ENCODE measurements at places on chromosomes 12 and 14.

DNA sequence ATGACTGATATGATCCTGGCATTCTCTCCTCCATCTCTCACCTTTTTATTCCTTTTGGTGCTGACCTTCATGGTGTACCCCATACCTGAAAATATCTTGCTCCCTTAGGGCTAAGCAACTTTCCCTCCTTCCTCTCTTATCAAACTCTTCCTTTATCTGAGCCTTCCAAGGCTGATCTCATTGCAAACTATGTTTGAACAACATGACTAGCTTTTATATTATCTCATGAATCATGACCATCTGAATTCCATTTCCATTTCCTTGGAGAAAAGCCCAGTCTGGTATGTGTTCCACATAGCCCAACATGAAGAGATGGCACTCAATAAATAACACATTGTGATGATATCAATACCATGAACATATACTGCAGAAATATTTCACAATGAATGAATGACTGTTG is 111.6 kb downstream of the TSPAN8 start:
- no peak for DNase-seq

DNA sequence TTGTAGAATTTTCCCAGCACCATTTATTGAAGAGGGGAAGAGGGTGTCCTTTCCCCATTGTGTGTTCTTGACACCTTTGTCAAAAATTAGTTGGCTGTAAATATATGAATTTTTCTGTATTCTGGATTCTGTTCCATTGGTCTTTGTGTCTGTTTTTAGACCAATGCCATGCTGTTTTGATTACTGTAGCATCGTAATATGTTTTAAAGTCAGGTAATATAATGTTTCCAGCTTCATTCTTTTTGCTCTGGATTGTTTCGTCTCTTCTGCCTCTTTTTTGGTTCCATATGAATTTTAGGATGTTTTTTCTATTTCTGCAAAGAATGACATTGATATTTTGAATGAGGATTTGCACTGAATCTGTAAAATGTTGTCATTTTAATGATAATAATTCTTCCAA is 331.9 kb upstream of the RGS6 start:
- no peak for DNase-seq

DNA sequence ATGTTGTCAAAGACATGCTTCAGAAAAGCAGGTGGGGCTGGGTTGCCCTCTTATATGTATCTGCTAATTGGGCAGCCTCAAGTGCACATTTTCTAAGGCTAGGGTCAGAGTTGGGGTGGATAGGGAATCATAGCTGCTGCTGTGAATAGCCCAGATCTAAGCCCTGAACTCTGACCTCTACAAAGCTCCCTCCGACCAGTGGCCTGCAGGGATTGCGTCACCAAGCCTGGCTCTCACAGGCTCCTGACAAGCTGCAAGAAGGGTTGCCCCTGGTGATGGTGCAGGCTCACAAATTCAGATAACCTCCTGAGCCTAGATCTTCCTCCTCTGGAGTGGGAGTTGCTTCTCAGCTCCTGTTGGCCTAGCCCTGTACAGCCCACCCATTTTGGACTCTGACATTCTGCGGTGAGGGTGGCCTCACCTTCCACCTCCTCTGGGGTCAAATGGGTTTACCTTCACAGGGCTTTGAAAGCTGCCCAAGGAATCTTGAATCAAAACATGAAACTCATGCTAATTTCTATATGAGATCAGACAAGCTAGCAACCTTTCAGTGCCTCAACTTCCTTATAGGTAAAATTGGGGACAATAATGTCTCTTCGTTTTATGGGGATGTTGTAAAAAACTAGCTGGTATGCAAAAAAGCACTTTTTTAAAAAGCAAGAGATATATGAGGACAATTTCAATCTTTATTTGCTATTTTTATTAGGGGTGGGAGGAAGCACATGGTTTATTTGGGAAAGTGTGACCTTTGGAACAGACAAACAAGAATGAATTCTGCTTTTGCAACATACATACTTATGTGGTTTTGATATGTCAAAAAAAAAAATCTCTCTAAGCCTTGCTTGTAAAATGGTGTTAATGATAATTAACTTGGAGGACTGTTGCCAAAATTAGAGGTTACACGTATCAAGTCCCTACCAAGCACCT is 4.9 kb upstream of the SUSD6 start:
- no peak for DNase-seq

DNA sequence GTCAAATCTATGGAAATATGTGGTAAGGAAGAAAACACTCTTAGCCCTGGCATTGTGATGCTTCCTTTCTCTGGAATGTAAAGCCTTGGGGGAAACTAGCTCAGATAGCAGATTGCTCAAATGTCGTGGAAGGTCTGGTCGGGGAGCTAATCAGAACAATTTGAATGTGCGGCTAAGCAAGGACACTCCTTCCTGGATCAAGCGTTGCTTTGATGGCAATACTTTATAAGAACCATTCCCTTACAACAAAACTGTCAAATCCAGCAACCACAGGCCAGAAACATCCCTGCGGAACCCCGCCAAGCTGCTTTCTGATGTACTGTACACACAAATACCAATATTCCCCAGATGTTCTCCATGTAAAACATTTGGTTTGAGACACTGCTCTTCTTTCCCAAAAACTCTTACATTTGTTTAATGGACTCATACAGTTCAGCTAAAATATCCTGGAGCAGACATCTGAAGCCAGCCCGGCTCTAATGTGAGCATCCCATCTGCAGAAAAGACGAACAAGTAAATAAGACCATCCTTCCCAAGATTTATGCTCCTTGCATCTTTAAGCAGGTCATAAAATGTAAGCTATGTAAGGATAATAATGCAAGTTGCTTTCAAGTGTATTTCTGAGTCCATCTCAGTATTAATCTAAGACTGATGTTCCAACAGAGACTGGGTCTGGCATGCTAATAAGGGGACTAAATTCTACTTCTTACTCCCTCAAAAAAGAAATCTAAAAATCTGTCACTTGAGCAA is 20.2 kb downstream of the NUAK1 start:
- DNase-seq, result no peak

GRCh38 chr12:11085419-11085818 is 6.7 kb downstream of the TAS2R43 start:
- DNase-seq, result no peak

DNA sequence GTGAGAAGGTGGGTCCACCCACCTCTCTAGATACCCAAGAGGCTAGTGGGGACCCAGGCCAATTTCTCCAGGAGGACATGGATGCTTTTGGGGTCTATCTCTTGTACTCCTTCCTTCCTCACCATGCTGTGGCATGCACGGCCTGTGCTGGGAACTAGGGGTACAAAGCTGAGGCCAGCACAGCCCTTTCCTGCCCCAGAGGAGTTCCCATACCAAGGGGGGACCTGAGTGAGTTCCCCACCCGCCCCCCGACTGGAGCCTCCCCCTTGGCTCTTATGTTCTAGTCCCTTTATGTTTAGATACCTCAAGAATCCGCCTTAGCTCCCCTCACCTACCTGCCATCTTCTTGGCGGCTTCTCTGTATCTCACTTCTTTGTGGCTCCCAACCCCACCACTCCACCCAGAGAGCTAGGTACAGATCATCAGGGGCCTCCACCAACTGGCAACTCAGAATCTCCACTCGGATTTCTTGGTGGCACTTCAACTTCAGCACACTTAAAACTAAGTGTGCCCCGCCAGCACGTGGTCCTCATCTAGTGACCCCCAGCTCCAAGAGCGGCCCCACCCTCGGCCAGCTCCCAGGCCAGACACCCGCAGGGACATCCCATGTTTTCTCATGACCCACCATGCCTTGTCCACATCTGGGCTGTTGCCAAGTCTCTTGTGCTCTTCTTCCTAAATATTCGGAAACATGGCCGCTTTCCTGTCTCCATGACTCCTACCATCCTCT is 115.2 kb upstream of the RTL1 start:
- DNase-seq, result no peak

DNA sequence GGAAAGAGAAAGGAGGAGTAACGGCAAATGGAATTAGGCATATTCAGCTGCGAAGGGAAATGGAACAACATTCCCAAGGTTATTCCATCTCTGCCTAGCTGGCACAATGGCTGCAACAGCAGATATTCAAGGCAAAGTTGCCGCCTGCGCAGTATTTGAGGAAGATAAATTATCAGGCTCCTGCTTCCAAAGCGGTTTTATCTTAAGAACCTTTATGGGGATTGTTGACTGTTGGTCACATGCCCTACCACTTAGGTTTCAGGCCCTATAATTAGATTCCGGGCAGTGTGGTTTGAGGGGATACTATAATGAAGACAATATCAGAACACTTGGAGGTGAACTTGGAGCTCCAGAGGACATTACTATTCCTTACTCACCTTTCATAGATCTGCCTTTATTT is 99.7 kb downstream of the FGD4 start:
- DNase-seq, result no peak

DNA sequence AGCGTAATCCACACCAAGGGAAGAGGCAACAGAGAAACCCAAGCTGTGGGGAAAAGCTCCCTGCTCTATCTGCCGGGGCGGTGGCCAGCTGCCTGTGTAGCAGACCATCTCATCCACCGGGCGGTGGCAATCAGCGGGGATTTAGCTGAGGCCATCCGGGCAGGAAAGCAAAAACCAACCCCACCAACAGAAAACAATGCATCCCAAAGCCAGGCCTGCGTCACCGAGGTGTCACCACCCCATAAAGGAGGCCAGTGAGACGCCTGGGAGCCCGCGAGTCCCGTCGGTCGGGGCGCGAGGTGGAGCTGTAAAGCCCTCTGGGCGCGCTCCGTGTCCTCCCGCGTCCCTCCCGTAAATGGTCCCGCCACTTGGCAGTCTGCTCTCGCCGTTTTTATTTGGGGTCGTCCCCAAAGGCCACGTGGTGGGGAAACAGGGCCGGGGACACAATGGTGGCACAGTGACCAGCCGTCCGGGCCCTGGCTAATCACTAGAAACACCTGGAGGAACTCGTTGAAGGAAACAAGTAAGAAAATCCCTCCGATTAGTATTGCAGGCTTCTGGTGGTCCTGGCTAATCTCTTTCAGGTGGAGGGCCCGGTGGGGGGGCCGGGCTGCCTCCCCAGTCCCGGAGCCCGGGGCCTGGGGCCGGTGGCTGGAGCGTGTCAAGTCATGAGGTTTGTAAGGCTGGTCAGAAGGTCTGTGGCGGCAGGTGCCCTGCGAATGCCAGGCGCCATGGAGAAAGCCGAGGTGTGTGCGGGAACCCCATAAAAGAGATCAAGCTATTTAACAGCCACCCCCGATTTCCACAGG is 94.7 kb upstream of the GSC start:
- no peak for DNase-seq

DNA sequence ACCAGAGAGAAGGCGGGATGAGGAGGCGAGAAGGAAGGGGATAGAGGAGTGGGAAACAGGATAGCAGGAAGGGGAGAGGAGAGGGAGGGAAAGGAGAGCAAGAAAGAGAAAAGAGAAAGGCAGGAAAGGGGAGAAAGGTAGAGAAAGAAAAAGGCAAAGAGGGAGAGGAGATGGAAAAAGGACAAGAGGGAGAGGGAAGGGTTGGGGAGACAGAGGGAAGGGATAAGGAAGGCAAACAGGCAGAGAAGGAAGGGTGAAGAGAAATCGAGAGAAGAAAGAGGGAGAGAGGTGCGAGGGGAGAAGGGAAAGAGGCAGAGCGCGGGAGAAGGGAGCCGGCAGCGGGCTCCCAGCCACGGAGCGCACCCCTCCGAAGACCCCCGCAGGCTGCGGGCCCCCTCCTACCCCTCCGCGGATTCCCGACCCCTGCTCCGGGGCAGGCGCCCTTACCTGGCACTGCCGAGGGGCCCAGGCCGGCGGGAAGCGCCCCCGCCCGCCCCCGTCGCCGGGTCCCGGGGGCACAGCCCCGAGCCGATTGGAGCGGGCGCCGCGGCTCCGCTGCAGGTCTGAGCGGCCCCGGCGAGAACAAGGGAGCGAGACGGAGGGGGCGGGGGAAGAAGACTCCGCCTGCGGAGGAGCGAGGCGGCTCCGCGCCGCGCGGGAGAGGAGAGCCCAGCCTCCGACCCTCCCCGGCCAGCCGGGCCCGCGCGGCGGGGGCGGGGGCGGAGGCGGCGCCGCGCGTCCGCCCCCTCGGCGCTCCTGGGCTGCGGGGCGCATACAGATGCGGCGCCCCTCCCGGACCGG is at the start of gene CDH24:
Gene CDH24 (minus strand): TSS at position 565 of the 801 bp plus-strand sequence. CDS start 1,787 bp downstream, outside the sequence.
- peak; percentile 83 for DNase-seq

- peak; percentile 41 for DNase-seq
Observed at GRCh38 chr14:64968651-64969050, 3.5 kb downstream of the RAB15 start.

GRCh38 chr14:50425816-50426215 is 29.1 kb upstream of the CDKL1 start:
- no peak for DNase-seq

GRCh38 chr12:59080101-59080500 is 159.8 kb upstream of the LRIG3 start:
- DNase-seq, result no peak

DNA sequence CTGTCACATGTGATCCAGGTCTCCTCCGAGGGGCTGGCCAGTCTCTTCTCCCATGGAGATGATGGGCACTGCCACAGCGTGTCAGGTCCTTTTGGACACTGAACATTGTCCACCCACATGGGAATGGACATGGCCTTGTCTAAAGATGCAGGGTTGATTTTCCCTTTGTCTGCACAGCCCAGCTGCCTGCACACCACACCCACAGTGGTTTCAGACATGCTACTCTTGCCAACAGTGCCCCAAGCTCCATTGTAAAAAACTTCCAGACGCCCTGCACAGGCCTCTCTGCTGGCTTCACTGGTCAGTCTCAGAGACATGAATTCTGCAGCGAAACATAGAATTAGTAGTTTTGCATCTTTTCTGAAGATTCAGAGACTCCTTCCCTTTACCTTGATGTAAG is 18.5 kb downstream of the CD163 start:
- DNase-seq, result no peak

GRCh38 chr14:99402285-99402648 is 78.4 kb downstream of the SETD3 start:
- no peak for DNase-seq

GRCh38 chr12:65494537-65494936 is 216.1 kb downstream of the MSRB3 start:
- DNase-seq, result no peak

DNA sequence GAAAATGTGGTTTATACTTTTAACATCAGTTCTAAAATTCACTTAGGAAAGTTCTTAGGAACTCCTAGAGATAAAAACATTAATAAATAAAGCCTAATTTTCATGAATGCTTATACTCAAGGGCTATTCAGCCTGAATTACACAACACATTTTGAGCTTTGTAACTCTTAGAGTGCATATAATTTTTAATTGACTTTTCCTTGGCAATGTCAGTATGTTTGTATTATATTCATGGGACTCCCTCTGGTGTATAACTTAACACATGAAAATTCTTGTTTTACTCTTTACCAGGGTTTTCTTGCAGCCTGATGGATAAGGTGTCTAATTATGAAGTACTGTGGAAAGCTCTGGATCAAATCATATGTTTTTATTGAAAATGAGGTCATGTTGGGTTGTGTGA is 150.6 kb upstream of the HMGA2 start:
- DNase-seq, result no peak

GRCh38 chr12:20490213-20490612 is 121.9 kb downstream of the PDE3A start:
- DNase-seq, result no peak

DNA sequence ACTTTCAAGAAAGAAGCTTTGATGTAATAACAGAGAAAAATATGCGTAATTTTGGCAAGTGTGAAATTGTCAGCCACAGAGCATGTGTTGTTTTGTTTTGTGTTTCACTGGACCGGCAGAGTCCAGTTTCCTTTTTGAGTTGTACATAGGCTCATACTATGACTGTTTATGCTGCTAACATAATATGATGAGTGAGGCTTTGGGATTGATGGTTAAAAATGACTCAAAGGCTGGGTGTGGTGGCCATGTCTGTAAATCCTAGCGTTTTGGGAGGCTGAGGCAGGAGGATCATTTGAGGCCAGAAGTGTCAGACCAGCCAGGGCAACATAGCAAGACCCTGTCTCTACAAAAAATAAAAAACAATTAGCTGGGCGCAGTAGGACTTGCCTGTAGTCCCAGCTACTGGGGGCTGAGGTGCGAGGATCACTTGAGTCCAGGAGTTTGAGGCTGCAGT is 487.9 kb downstream of the PCNX1 start:
- no peak for DNase-seq

All from RPMI8226 (cell line).